ENCODE measurements at places on chromosomes 5 and 9.

- no peaks in the 10 kb centered on the region for H3K4me1 ChIP-seq
- no peaks in the 10 kb centered on the region for H3K36me3 ChIP-seq
- H3K27me3 ChIP-seq = no peaks in the 10 kb centered on the region
- H3K27ac ChIP-seq = peak overlapping the region; percentile 13
- no peak overlapping the region for H3K4me3 ChIP-seq
Measured at GRCh38 chr9:87545858-87546257, 48.2 kb downstream of the DAPK1 start.

GRCh38 chr5:108579236-108579635 is 168.5 kb upstream of the FER start:
- H3K4me3 ChIP-seq = no peak overlapping the region
- H3K36me3 ChIP-seq = no peaks in the 10 kb centered on the region
- H3K4me1 ChIP-seq = no peaks in the 10 kb centered on the region
- no peak overlapping the region for H3K27ac ChIP-seq
- no peak for DNase-seq
- H3K27me3 ChIP-seq = no peaks in the 10 kb centered on the region

DNA sequence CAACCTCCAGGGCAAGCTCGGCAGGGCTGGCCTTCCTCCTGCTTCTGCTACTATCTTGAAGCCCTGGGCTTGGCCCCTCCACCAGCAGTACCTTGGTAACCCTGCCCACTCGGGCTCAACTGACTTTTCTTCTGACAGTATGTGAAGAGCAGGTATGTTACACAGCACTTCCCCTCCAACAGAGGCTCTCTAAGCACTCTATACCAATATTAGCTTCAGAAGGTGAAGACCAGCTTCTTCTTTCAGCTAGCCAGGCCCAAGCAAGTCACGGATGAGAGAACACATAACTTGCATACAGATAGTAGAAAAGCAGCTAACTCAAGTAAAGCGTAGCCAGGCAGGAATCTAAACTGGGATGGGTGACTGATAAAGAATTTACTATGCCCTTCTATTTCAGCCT is 64.3 kb downstream of the FEM1C start:
- H3K4me3 ChIP-seq = no peak overlapping the region
- H3K4me1 ChIP-seq = no peaks in the 10 kb centered on the region
- no peaks in the 10 kb centered on the region for H3K36me3 ChIP-seq
- DNase-seq = no peak
- H3K27me3 ChIP-seq = no peaks in the 10 kb centered on the region

- H3K4me3 ChIP-seq = no peak overlapping the region
- H3K36me3 ChIP-seq = no peaks in the 10 kb centered on the region
- H3K4me1 ChIP-seq = no peaks in the 10 kb centered on the region
- H3K27me3 ChIP-seq = no peaks in the 10 kb centered on the region
- no peak overlapping the region for H3K27ac ChIP-seq
Measured at GRCh38 chr5:158910782-158911692, 188.7 kb downstream of the EBF1 start.

DNA sequence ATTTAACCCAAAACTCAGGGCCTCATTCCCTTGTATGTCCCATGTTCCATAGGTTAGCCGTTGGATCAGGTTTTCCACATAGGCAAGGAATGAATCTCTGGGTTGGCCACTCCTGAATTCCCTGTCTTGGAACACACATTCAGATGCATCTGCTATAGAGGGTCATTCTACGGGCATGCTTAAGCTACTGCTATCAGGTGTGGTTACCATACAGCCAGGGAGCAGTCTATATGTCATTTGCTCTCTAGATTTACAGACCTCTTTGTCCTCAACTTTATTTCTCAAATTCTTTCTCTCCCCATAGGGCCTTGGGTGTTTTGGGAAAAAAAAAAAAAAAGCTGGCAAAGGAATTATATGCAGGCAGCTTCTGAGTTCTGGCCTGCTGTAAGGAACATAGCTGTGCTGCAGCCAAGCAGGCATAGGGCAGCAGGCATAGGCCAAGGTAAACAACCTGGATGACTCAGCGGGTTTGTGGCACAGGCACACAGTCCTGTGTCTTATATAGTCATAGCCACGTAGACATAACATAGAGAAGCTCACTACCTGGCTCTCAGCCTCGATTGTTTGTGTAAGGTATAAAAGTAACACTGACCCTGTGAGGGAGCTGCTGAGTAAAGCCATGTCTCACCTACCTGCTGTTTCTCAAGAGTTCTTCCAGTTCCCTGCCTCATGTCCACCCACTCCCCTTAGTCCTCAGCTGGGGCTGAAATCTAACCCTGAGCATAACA is 141.5 kb downstream of the OSTF1 start:
- H3K4me3 ChIP-seq = no peak overlapping the region
- DNase-seq = peak; percentile 77
- H3K27me3 ChIP-seq = no peaks in the 10 kb centered on the region
- H3K27ac ChIP-seq = peak overlapping the region; percentile 66
- H3K4me1 ChIP-seq = peaks cover 37% of the 10 kb centered on the region

- no peak overlapping the region for H3K4me3 ChIP-seq
- no peaks in the 10 kb centered on the region for H3K27me3 ChIP-seq
- peaks cover 18% of the 10 kb centered on the region for H3K4me1 ChIP-seq
- no peak for DNase-seq
Measured at GRCh38 chr9:113468716-113469448, 5.4 kb downstream of the RGS3 start.

GRCh38 chr5:169628892-169629291 is 8.2 kb upstream of the DOCK2 start:
- no peaks in the 10 kb centered on the region for H3K4me1 ChIP-seq
- no peak overlapping the region for H3K27ac ChIP-seq
- H3K36me3 ChIP-seq = no peaks in the 10 kb centered on the region
- no peak for DNase-seq
- no peak overlapping the region for H3K4me3 ChIP-seq

All from transverse colon (tissue), 4 donors.